ENCODE measurements at places on chromosomes 2 and 18.

DNA sequence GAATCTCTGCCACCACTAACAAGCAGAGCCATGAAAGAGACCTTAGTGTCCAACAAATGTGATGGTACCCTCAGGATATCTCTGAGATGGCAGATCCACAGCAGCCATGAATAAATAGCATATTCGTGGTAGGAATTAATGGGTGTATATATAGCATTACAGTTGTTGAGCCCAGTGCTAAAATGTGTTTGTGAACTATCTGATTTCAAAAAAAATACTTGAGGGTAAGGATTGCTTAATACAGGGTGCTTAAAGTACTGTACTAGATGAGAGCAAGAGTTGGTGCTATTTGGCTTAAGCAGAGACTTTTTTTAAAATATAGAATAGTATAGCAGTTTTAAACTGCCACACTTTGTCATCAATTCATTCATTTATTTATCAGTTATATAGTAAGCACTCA lies 101.5 kb upstream of the GALNT5 start:
- DNase-seq: peak; percentile 54

- DNase-seq: no peak
Measured at GRCh38 chr2:207819021-207819797, 49.5 kb upstream of the FZD5 start.

GRCh38 chr18:50358844-50359243 lies 16.0 kb upstream of the SKA1 start:
- DNase-seq: no peak

DNA sequence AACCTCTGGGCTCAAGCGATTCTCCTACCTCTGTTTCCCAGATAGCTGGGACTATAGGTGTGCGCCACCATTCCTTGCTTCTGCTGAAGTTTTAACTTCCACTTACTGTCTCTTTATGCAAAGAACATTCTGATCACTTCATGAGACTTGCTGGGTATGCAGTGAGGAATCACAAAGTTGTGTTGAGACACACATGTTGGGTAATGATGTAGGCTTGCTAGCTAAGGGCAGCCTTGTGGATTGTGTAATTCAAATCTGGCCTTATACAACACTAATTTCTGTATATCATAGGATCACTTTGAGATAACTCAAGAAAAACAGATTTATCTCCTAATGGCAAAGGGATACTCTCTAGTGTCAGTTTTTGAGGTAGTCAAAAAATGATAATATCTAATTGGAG lies 24.2 kb downstream of the XRCC5 start:
- DNase-seq: peak; percentile 61

- peak; percentile 31 for DNase-seq
Measured at GRCh38 chr2:238256594-238257104, 16.8 kb upstream of the HES6 start.

DNA sequence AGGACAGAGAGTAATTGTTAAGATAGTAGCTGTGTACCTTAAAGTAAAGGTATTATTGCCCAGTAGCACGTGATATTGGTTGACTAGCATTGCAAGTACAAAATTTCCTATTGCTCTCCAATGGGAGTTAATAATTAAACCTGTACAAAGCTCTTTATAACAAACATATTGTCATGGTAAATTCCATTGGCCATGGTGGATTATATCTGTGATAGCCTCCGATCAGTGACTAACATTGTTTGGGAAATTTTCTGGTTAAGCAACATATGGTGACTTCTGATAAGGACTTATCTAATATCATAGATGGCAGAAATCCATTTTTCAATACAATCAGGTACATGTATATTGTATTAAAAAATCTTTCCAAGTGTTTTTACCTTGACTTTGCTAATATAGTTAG lies 360.8 kb downstream of the DCC start:
- no peak for DNase-seq

DNA sequence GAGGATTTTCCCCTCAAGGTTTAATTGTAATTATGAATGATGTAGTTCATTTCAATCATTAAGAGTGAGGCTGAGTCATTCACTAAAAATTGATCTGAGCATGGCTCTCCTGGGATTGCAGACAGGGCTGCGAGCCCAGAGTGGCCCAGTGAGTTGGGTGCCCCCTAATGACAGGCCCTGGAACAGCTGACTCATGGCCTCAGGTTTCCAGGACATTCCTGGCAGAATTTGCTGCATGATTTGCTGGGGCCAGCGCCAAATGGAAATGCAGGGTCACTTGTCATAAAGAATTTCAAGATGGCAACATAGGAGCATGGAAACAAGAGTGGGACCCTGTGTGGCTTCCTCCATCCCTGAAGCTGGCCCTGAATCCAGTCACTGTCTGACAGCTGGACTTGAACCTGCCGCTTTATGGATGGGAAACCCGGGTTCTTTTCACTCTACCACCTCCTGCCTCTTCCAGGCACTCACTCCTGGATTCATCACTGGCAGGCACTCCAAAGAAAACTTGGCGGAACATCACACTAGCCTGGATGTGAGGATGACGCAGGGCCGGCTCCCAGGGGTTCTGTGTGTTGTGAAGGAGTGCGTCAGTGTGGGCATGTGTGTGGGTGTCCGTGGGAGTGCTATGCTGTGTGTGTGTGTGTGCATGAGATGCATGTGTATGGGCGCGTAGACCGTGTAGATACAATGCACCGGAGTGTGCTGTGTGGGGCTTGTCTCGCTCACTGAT lies 15.2 kb downstream of the OTOF start:
- DNase-seq: peak; percentile 66

DNA sequence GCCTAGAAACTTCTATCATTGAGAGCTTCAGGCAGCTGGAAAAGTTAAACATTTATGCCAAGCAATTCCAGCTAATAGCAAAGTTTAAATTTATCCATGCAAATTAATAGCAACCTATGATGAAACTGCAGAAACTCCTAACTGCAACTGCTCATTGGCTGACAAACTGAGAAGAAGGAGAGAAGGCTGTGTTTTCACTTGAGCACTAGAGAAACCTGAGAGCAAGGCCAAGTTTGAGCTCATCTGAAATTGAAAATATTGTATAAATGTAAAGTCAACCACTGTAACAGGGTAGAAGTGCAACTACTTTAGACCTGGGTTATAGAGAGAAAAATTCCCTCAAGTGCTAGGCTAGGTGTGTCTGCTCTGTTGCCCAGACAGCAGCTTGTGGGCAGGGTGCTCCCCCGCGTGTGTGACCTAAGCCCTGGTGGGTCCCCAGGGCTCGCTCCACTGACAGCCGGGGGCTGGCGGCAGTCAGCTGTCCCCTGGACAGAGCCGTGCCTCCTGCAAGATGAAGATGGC lies 50.2 kb downstream of the CABYR start:
- DNase-seq: peak; percentile 36

DNA sequence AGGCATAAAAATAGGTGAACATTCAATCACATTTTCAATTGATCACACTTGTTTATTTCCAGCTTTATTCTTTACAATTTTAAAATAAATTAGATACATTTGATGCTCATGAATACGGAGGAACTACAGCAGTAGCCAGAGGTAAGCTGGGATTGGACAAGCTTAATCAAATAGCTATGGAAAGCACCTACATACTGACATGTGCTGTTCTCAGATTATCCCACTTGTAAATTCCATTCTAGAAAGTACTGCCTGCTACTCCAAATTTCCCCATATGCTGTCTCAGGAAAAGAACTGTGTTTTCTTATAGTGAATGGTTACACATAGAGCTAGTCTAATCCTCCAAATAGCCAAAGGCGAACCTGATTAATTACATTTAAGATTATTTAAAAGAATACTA lies 24.2 kb downstream of the PELI1 start:
- DNase-seq: no peak

GRCh38 chr2:160006475-160006874 lies 55.9 kb downstream of the PLA2R1 start:
- DNase-seq: no peak

DNA sequence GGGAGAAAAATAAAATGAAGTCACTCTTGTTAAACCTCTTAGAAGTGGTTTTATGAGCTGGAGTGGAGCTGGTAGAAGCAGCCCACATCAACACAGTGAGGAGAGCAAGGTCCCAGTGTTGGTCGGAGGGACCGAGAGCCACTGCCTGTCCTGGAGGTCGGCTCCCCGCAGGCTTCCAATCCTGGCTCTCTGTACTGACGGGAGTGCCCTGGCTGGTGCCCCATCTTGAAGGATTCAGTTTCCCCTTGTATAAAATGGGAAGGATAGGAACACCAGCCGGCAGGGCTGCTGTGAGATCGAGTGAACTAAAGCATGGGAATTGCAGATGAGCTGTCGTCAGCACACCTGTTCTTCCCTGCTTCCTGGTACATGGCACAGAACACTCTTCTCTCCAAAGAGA lies 104.3 kb upstream of the ID2 start:
- DNase-seq: no peak

GRCh38 chr2:54820558-54820957 lies 97.1 kb downstream of the EML6 start:
- DNase-seq: no peak

GRCh38 chr2:120995656-120996190 lies 260.1 kb downstream of the GLI2 start:
- DNase-seq: no peak

- no peak for DNase-seq
Measured at GRCh38 chr18:40939656-40940515, 1015.1 kb upstream of the PIK3C3 start.

- no peak for DNase-seq
Measured at GRCh38 chr2:1787755-1788477, 43.6 kb upstream of the PXDN start.

- DNase-seq: peak; percentile 23
Measured at GRCh38 chr2:197426723-197427603, 7.9 kb downstream of the SF3B1 start.

DNA sequence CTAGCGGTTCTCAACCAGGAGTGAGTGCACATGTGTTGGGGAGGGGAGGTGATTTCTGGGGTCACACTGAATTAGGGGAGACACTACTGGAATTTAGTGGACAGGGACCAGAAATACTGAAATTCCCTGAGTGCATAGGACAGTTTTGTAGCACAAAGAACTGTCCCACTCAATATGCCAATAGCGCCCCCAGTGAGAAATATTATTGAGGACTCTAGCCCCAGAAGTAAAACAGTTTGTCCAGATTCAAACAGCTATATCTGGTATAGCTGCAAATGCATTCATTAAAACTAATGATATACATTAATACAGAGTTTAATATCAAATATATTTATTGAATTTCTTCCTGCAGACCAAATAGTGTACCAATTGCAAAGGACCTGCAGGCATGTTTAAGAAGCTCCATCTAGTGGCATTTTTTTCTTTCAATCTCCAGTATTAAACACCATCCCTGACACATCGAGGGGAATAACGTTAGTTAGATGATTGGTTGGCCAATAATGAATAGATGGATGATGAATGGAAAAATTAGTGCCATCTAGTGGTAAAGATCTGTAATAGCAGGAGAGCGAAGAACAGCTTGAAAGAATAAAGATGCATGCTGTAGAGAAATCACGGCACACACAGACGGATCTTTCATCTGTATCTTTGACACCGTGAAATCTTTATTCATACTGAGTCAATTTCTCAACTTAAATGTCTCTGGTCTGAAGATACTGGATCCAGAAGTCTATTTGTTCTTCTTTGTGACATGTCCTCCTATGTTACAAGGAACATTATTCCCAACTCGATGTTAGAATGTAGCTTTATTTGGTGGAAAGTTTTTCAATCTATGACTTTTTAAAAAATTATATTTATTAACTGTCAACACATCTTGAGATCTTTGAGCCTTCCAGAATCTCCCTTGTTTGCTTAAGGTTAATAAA lies 62.5 kb downstream of the DHRS9 start:
- peak; percentile 42 for DNase-seq

DNA sequence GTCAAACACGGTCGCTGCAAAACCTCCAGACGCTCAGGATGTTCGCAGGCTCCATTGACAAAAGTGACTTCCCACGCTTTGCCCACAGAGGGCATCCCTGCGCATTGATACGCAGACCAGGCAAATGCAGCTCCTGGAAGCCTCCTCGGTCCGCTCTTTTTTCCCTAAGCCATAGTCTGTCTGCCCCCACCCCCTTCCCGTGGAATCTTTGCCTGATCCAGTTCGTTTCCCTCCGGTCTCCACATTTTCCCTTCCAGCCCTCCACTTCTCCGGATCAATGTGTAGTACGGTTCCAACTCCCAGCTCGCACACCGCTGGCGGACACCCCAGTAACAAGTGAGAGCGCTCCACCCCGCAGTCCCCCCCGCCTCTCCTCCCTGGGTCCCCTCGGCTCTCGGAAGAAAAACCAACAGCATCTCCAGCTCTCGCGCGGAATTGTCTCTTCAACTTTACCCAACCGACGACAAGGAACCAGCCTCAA lies at the start of gene DCC:
Gene DCC, plus strand, starts transcription at position 307 of the 481 bp plus-strand sequence. CDS start 591 bp downstream, outside the sequence.
- DNase-seq: peak; percentile 38

DNA sequence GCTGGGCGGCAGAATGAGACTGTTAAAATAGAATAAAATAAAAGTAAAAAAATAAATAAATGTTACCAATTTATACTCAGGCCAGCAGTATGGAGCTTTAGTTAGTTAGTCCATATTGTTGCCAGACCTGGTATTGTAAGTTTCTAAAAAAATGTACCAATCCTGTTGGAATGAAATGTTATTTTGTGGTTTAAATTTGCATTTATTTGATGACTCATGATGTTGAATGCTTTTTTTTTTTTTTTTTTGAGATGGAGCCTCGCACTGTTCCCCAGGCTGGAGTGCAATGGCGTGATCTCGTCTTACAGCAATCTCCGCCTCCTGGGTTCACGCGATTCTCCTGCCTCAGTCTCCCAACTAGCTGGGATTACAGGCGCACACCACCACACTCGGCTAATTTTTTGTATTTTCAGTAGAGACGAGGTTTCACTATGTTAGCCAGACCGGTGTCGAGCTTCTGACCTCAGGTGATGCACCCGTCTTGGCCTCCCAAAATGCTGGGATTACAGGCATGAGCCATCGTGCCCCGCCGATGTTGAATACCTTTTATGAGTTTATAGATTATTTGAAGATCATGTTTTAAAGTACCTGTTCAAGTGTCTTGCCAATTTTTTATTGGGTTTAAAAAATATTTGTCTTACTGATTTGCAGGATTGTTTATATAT lies 5.7 kb upstream of the PTPRN start:
- peak; percentile 22 for DNase-seq

- no peak for DNase-seq
Measured at GRCh38 chr2:118881490-118882129, 34.2 kb upstream of the EN1 start.

GRCh38 chr2:176280156-176280555 lies 10.9 kb downstream of the MTX2 start:
- no peak for DNase-seq

DNA sequence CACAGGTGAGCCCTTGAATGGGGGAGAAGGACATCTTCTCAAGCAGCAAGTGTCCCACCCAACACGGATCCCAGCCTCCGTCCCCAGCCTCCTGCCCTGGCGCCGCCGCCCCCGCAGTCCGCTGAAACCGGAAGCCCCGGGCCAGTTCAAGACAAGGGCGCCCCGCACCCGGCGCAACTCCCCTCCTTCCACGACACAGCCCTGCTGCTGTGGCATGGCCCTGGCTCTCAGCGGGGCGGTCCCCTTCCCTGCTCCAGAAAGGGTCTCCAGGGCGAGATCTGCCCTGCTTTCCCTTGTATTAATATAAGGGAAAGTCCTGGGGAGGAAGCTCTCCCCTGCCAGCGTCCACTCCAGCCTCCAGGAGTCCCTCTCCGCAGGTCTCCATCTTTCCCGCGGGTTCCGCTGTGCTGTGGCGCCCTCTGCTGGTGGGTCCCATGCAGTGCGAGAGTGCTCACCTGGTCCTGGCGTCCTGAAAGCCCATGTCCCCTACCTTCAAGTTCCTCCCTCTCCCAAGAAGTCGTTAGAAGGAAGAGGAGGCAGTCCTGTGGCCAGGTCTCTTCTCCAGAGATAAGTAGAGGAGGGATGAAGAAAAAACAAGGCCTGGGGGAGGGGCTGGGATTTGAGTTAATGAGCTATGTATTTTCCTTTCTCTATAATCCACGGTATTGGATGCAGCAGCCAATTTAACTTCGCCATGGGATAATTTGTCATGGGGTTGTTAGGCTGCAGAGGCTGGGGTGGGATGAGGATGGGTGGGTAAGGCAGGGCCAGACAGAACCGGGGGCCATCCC lies 176.0 kb downstream of the SMAD2 start:
- DNase-seq: no peak

All from fibroblast of gingiva (primary cell).